D721Med (cell line): ENCODE measurements at places on chromosomes 12 and 14.

- no peak for DNase-seq
Measured at GRCh38 chr12:93322784-93323183, 54.9 kb upstream of the NUDT4 start.

- DNase-seq = no peak
Measured at GRCh38 chr12:47744005-47744651, 14.6 kb downstream of the RAPGEF3 start.

GRCh38 chr12:5310151-5310550 is 121.8 kb upstream of the NTF3 start:
- DNase-seq = no peak

DNA sequence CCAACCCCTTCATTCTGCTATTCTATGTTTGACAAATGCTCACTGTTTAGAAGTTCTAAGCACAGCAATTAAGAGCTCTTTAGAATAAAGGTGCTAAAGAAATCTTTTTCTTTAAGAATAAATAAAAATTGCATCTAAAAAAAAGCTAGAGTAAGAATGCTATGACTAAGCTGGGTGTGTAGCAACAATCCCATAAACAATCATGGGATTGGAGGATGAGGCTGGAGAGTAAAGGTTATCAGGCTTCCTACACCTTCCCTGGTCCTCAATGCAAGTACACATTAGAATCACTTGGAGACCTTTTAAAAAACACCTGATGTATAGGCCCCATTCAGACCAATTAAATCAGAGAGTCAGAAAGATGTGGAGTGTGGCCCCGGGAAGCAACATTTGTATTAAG is 88.3 kb downstream of the CIT start:
- DNase-seq = no peak

DNA sequence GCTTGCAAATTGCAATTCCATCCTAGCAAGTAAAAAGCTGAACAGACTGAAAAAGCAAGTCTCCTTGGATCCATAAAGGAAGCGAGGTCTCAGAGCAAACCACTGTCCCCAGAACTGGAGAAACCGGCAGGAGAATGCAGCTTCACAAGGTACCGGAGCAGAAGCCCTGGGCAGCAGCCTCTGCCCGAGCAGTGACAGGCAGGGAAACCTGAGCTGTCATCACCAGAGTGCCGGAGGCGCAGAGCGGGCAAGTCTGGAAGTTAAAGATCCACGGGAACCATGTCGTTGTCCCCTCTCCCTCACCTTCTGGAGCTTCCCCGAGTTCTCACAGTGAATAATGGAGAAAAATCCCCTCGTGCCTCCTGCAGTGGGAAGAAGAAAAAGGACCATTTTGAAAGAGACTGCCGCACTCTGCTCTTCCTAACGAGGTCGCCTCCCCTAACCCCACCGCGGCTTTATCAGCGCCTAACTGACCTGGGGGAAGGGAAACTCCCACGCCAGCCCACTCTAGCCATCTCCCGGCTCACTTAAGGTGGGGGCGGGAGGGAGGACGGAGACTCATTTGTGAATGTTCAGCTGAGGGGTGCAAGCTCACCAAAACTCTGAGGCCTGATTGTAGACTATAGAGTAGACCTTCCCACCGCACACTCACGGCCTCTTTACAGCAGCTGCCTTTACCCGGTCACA is 27.8 kb downstream of the FBXL14 start:
- no peak for DNase-seq

DNA sequence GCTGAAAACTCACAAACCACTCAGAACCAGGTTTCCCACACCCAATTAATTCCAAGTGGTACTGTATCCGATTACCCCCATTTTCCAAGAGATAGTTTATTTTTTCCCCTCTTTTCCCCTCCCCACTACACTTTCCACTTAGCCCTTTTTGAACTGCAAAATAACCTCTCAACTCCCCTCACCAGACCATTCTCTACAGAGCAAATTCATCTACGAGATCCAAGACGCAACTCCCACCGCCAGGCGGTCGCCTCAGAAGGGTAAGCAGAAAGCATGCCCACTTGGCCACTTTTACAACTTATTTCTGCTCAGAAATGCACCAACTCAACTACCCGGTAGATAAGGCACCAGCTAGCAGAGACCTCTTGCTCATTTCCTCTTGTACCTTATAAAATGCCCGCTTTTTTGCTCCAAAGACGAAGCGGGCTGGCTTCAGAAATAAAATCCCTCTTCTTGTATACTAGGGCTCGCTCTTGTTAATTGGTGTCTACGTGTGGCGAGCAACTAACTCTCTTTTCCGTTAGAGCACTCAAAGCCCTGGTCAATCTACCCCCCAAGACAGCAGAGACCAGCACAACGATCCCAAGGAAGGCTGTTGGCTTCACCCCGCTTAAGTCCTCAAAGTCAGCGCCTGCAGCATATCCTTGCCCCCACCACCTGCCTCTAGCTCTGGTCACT is 910 bp upstream of the SRP54 start:
- DNase-seq = no peak

- DNase-seq = no peak
Measured at GRCh38 chr14:23186913-23187654, 3.6 kb upstream of the SLC7A8 start.

DNA sequence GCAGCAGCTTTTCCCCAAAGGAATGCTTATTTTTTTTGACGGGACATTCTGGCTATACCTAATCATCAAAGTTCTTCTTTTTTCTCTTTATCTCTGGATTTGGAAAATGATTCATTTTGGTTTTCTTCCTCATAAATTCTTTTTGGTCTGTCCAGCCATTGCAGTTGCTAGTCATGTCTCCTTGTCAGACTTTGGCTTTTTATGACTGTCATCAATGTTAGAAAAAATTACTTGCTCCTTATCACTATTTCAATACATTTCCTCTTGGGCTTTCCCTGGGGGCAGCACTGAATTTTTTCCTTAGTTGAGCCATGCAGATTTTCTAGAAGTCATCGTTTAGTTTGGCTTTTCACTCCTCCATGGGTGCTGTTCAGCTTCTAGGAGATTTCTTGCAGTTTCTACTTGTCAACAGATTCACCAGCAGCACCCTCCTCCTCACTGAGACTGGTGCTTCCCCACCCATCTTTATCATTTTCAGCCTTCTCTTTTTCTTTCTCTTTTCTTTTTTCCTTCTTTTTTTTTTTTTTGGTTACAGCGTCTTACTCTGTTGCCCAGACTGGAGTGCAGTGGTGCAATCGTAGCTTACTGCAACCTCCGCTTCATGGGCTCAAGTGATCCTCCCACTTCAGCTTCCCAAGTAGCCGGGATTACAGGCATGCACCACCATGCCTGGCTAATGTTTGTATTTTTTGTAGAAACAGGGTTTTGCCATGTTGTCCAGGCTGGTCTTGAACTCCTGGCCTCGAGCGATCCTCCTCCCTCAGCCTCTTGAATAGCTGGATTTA is 5.2 kb downstream of the ADIPOR2 start:
- DNase-seq = no peak
